ENCODE measurements at places on chromosomes 13 and 19. TPM values are rescaled to one million over a fixed set of nuclear protein-coding genes. Genes with fewer than 3 reads are reported as not detected.

DNA sequence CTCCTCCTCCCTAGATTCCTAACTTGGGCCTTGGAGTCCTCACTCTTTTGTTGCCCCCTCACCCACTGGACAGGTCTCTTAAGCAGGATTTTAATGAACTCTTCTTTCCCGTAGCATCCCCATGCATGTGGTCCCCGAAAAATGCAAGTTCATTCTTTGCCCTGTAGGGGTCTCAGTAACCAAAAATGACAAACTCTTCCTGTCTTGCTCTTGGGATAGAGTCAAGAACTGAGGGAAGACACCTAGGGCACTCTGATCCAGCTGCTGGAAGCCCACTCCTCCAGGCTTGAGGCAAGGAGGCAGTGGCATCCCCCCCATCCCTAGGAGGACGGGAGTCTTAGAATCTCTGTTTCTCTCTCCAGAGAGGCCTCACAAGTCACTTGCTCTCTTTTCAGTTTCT is 987.0 kb downstream of the DIAPH3 start:
- DNase-seq = no peak

DNA sequence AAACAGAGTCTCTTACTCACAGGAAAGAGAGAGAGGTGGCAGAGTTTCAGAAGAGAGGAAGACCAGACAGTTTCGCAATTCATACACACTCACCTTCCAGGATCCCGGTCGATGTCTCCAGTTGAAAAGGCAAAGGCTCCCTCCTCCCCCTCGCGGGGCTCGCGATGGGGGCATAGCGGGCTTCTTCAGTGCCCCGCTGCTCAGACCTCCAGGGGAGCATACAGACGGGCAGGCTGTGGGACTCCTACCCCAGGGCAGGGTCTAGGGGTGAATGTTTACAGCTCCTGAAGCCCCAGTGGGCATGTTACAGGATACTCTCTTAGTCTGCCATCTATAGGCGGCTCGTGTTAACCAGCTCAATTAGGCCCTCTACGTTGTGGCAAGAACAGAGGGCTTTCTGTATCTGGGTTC is 139.2 kb downstream of the SLITRK5 start:
- DNase-seq = no peak

DNA sequence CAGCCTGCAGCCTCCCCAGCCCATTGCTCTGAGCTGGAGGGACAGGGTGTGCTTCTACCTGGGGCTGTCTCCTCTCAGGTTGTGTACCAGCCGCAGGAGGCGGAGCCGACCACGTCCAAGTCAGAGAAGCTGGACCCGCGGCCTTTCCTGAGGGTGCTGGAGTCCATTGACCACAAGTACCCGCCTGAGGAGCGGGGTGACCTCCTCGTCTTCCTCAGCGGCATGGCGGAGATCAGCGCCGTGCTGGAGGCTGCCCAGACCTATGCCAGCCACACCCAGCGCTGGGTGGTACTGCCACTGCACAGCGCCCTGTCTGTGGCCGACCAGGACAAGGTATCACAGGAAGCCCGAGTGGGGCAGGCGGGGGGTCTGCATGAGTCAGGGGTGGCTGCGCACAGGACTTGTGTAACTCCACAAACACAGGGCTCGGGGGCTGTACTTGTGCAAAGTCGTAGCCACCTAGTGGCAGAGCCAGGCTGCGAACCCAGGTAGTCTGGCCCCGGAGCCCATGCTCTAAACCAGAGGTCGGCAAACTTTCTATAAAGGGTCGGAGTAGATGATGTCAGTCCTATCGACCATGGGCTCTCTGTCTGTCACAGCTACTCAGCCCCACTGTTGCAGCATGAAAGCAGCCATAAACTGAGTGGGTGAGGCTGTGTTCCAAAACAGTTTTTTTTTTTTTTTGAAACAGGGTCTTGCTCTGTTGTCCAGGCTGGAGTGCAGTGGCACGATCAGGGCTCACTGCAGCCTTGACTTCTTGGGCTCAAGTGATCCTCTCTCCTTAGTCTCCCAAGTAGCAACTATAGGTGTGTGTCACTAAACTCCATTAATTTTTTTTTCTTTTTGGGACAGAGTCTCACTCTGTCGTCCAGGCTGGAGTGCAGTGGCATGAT is 8.9 kb downstream of the DHX34 start:
- DNase-seq = no peak

The ZNF599 gene
- total RNA-seq = 5.8 TPM

The LHB gene
- total RNA-seq = not detected

The ALKBH7 gene
- total RNA-seq = 80.4 TPM

The VSIG10L gene
- total RNA-seq = 1.9 TPM
